ENCODE measurements at places on chromosomes 13 and 19.

DNA sequence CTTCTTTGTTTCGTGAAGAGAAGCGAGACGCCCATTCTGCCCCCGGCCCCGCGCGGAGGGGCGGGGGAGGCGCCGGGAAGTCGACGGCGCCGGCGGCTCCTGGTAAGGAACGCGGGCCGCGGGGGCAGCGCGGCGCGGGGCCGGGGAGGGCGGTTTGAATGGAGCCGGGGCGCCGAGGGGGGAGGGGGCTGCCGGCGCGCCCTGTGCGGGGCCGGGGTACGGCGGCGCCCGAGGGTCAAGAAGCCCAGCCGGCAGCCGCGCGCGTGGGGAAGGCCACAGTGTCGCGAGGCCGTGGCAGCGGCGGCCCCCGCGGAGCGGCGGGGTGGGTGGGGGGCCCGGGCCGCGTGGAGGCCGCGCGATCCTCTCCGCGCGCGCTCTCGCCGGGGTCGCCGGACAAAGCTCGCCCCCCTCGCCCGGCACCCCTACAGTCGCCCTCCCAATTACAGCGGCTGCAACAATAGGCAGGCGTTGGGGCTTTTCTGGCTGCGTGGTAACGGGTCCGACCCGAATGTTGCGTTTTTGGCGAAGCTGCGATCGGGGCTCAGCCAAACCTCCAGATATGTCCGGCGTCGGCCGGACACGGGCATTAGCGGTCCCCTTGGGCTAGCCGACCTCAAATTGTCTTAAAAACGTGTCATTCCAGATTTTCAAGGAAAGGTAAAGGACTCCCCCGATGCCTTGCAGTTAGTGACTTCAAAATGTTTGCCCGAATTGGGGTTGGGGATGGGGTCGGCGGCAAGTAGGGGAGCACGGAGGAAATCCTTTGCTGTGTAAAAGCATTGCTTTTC is 437 bp downstream of the SMARCA4 start:
- DNase-seq: peak; percentile 75

DNA sequence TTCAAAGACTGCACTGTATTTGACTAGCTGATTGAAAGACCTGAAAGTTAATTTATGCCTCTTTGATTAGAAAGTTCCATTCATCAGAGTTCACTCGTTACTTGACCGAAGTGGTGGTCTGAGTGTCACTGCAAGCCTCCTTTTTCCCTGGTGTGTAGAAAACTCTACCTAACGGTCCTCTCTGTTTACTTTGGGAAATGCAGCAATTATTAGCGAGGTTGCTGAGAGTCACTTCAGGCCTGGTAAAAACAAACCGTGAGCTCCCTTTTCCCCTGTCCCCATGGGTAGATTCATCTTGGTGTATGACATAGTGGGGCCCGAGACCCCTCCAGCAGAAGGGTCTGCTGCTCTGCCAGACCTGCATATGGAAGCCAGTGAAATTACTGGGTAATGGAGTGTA is 126.8 kb upstream of the RNF113B start:
- no peak for DNase-seq

DNA sequence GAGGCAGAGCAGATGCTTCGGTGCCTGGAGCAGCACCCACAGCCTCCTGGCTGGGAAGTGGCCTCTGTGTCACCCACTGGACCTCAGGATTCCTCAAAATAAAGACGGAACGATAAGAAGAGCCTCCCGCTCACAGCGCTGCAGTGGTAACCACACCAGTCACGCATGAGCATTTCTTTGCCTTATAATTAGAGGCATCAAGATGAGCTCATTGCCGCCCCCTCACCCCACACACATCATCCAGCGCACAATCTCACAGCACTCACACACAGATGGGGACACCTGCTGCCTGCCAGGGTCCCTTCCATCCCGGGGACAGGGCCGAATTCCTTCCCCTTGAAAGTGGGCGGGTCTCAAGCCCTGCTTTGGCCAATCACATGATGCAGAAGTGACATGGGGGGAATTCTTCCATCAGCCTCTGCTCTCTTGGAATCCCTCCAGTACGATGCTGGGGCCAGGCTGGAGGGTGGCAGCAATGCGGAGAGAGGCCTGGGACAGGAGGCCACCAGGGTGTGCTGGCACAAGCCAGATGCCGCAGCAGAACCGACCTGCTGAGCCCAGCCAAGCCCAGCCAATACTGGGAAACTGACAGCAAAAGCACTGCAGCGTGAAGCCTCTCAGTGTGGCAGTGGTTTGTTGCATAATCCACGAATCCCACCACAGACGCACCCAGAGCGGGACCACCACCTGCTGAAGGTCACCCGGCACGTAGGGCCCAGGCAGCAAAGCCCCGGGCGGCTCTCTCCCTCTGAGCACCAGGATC is 16.0 kb downstream of the PIP5K1C start:
- DNase-seq: no peak

- peak; percentile 78 for DNase-seq
Observed at GRCh38 chr19:3658870-3659745, 32.5 kb upstream of the CACTIN start.

GRCh38 chr13:81051873-81052272 is 710.9 kb upstream of the SPRY2 start:
- no peak for DNase-seq

Measured in left lobe of liver (tissue), 2 donors.